ENCODE measurements at places on chromosomes 4 and X.

- no peak for DNase-seq
Measured at GRCh38 chr4:53919535-53919934, 144.9 kb downstream of the CHIC2 start.

DNA sequence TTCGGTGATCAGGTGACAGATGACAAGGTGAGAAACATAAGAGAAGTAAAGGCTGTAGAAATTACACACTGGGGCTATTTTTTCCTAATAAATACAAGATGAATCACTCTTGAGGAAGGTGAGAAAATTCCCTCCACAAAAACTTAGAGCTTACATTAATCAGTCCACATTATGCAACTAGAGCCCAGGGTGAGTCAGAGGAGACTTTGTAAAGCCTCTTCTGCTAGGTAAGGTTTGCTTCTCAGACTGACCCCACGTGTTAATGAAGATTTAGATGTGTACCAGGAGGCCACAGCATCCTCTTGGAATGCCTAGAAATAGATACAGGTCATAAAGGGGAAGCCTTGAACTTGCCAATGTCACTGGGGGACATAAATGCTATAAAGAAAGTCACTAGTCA is 396.0 kb upstream of the SMIM31 start:
- no peak for DNase-seq

- no peak for DNase-seq
Measured at GRCh38 chr4:149095001-149095400, 652.8 kb upstream of the NR3C2 start.

GRCh38 chr4:165592386-165592785 is 213.6 kb downstream of the CPE start:
- DNase-seq: no peak

DNA sequence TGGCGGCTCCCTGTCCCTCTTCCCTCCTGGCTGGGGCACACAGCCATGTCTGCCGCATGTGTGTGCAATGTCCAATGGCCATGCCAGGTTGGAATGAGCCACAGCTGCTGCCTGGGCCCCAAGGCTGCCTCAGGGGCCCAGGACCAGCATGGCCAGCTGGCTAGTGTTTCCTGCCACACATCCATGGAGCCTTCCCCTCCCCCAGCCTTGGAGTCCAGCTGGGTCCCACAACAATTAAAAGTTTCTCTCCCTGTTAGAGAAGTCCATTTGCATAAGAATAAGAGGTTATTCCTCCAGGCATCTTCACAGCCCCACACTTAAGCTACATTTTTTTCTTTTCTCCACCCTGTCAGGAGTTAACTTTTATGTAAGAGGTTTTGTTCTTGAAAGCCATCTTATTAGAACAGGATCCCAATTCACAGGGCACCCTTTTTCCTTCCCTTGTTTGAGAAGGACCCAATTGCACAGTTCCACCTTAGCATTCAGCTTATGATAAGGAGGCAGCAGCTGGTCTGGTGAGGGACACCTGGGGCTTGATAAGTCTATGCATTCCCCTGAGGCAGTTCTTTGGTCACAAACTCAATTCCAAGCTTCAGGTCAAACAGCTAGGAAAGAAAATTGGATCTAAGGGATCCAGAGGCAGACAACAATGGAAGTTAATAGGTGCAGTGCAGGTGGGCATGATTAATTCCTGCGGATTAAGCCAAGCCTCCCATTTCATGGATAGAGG is 963.3 kb upstream of the GRIA3 start:
- DNase-seq: no peak

- DNase-seq: no peak
Measured at GRCh38 chr4:26822546-26822945, 38.1 kb upstream of the STIM2 start.
